CD4-positive, alpha-beta T cell treated with Interleukin-2 at 100 ng/mL for 4 hours (primary cell): ENCODE measurements at places on chromosomes 16 and 17.

- DNase-seq, result no peak
These were observed 576.0 kb downstream of the KCNJ18 start for GRCh38 chr17:22268214-22268911.

GRCh38 chr16:53893731-53894435, 189.9 kb downstream of the FTO start:
- DNase-seq, result no peak

DNA sequence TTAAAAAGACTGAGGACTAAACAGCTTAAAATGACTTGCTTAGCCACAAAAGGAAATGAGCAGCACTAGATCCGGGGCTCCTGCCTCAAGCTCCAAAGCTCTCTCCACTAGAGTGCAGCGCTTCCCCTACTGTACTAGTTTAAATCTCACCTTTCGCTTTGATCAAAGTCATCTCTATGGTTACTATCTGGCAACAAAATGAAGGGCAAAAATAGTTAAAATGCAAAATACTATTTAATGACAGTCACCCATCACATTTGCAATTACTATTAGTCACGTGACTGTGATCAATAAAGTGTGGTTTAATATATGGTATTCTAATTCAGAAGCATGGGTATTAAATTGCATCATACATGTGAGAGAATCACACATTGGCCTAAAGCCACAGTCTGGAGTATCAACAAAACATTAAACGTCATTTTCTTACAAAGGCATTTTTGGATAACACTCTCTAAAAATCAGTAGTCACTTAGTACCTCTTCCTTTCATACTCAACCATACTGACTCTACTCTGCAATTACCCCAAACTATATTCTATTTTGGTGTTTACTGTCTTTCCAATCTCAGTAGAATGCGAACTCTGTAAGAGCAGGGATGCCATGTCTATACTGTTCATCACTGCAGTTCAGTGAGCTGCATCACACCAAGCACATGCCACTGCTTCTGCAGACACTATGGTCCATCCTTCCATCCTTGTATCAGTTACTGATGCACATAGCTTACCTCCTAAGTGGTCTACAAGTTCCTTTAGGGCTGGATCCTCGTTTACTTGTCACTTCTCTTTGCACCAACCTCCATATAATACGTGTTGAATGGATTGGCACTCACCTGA, 6.2 kb downstream of the PSMD12 start:
- DNase-seq, result peak; percentile 71

- no peak for DNase-seq
These were observed 30.7 kb upstream of the MED9 start for GRCh38 chr17:17445925-17446665.

- no peak for DNase-seq
These were observed 15.5 kb upstream of the CMIP start for GRCh38 chr16:81429045-81429521.

DNA sequence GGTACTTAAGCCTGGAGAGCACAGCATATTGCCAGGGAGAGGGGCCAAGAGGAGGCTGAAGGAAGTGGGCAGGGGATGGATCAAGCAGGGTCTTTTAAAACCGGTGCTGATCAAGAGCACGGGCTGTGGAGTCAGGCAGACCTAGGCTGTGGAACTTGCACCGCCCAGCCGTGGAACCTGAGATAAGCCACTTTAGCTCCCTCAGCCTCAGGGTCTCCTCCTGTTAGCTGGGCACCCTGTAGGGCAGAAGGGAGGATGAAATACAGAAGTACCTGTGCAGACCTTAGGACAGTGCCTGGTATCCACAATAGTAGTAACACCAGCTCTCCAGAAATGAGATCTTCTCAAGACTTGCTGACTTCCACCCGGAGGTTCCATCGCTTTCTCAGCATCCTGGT, 9.3 kb downstream of the ODAD4 start:
- no peak for DNase-seq

DNA sequence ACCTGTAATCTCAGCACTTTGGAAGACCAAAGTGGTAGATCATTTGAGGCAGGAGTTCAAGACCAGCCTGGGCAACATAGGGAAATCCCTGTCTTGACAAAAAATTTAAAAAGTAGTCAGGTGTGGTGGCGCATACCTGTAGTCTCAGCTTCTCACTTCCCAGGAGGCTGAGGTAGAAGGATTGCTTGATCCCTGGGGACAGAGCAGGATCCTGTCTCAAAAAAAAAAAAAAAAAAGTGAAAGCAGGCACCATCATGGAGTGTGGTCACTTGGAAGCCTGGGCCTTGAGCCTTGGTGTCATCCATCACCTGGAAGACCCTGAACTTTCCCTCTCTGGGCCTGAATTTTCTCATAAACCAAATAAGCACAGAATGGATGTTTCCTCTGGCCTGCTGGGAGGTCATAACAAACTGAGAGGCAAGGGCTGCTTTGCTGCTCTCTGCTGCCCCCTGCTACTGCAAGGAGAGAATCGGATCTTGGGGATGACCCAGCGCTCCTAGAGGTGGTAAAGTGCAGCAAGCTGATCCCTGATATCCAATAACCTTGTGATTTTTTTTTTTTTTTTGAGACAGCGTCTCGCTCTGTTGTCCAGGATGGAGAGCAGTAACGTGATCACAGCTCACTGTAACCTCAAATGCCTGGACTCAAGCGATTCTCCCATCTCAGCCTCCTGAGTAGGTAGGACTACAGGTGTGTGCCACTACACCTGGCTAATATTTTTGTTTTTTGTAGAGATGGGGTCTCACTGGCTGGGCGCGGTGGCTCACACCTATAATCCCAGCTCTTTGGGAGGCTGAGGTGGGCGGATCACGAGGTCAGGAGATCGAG, 75.9 kb upstream of the RNU2-1 start:
- DNase-seq, result no peak

GRCh38 chr16:1615761-1616160, 3.6 kb downstream of the CRAMP1 start:
- DNase-seq, result no peak

GRCh38 chr16:68328151-68328859, 17.5 kb downstream of the PRMT7 start:
- DNase-seq, result peak; percentile 84

- DNase-seq, result no peak
These were observed 7.5 kb downstream of the MYH3 start for GRCh38 chr17:10649602-10650001.

- DNase-seq, result no peak
These were observed 3.9 kb downstream of the CD79B start for GRCh38 chr17:63928172-63928666.

GRCh38 chr16:21239646-21240045, 6.1 kb downstream of the ANKS4B start:
- no peak for DNase-seq

GRCh38 chr17:50547736-50548083, 736 bp downstream of the SPATA20 start:
- DNase-seq, result no peak

DNA sequence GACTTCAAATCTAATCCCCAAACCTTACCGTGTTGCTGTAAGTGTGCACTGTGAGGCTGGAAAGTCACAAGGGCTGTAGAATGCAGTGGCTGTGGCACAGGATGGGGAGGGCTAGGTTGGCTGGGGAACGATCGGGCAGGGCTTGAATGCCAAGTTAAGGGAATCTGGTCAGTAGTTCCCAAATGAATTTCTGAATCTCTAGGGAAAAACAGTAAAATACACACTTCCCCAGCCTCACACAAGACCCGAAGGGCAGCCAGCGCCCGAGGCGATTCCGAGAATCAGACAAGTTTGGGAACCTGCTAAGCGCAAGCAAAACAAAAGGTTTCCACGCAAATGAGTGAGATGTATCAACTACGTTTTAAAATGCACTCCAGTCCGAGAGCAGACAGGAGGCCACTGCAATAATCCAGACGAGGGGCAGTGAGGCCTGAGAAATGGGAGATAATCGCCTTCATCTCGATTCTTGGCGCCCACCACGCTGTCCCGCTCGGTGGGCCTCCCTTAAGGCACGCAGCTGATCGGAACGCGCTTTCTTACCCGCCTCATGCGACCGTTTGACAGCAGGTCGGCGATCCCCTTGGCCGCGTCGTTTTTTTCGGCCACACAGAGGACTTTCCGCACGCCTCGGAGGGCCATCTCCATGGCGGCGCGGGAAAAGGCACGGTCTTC, 599 bp downstream of the TOP3A start:
- no peak for DNase-seq

- DNase-seq, result peak; percentile 56
These were observed 5.2 kb downstream of the PECAM1 start for GRCh38 chr17:64385187-64386083.

DNA sequence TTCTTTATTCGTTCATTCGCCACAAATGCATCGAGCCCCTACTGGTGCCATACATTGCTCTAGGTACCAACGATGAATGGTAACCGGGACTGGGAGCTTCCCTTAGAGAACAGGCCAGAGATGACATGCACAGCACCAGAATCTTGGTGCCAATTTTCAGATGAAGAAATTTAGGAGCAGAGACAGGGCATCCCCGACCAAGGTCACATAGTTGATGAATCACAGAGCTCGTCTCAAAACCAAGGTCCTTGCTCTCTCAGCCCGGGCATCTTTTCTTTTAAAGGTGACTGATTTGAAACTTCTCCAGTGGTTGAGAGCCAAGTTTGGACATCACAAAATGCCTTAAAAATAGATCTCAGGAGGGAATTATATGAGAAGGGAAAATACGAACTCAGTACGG, 73.2 kb upstream of the C16orf82 start:
- no peak for DNase-seq

DNA sequence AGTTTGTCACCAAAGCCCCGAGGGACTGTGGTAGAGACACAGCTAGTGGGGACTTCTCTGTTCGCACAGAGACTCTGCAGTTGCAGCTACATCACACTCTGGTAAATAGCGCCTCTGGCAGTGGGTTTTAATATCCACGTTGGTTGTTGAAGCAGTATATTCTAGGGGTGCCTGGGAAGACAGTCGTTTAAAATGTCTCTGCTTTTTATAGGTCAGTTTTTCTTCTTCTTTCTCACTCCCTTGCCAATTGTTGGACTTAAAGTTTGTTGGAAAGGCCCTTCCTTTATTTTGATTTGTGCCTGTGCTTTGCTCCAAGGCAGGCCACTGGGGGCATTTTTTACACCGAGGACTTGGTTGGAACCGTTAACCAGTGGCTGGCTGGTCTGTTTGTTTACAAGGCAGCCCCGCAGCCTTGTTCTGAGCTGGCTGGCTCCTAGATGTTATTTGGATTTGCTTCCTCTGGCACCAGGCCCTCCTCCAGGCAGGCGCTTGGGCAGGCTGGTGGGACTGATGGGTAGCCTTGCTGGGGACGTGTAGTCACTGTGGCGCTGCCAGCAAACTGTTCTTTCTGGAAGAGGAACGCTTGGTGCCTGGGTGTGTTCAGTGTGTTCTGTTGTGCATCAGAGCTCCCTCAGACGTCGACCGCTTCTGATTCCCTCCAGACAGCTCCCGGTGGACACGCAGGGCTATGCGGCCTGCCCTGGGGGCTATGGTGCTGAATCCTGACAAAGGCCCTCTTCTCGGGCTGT, 218.2 kb upstream of the CHMP6 start:
- no peak for DNase-seq

- no peak for DNase-seq
These were observed 64.9 kb downstream of the ARHGAP17 start for GRCh38 chr16:24950275-24950674.

DNA sequence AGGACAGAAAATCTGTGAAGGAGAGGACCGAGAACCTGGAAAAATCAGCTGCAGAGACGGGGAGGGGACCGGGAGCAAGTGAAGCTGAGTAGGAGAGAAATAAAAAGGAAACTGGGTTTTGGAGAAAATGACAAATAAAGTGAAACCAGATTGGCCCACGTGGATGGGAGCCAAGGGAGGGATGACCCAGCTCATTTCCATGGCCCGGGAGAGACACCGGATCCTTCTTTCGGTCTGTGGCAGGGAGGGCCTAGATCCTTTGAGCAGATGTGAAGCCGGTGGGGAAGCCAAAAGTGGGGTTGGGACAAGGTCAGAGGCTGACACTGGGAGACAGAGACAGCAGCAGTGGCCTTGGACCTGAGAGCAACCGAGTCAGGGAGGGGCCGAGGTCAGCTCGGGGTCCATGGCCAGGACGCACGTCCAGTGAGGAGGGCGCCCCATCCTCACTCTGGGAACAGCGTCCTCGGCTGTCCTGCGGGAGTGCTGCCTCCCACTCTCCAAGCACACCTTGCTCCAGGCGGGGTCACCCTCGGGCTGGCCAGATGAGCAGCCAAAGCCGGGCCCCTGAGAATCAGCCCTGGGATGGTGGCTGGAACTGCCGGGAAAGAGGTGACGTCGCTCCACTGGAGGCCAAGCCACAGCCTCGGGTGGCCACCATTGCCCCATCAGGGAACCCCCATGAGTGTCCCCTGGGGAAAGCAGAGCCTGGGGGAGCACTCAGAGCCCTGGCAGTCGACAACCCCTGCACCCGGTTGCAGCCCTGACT, 50.8 kb upstream of the CDR2 start:
- DNase-seq, result no peak

GRCh38 chr16:53014287-53014686, 38.4 kb downstream of the CHD9NB start:
- DNase-seq, result no peak

GRCh38 chr16:87628940-87629339, 26.6 kb downstream of the JPH3 start:
- DNase-seq, result no peak

DNA sequence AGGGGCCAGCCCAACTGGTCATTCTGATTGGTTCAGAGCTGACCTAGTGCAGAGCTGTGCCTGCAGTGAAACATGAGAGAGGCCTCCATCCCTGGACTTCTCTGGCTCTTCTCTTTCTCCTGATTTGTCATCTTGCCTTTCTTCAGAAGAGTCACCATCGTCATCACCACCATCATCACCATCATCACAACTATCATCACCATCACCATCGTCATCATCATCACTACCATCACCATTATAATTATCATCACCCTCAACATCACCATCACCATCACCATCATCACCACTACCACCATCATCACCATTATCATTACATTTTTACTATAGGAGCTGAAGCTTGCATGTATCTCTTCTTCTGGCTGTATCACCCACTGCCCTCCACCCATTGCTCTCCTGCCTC, 94.5 kb upstream of the FAM20A start:
- DNase-seq, result no peak

DNA sequence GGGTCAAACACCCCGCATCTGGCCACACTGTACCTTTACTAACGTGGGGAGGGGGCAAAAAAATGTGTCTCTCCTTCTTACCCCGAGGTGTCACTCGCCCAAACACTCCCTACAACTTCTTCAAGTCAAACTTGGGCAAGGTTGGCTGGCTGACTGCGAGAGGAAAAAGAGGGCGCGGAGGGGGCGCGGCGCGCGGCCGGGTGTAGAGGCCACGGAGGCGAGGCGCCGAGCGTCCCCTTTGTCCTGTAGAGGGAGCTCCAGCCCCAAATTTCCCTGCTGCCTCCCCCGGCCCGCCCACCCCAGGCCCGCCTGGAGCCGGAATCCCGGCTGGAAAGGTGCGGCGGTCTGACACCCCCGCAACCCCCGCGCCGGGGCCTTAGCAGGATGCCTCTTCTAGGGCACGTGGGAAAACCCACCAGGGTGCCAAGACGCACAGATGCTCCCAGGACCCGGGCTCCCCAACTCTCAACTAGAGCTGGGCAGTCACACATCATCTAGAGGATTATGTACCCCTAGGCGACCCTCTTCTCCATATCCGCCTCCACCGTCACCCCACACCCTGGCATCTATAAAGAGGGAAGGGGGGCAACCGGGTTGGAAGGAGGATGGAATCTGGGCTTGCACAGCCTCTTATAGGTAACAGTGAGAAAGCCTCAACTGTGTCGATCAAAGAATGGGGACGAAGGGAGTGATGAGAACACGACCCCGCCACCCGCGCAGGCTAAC, 4.2 kb downstream of the IRX3 start:
- DNase-seq, result no peak

- DNase-seq, result no peak
These were observed 2.0 kb upstream of the C17orf99 start for GRCh38 chr17:78144147-78144719.
